ENCODE measurements at places on chromosomes 7 and 10. TPM values are rescaled to one million over a fixed set of nuclear protein-coding genes. Genes with fewer than 3 reads are reported as not detected.

GRCh38 chr7:133674079-133674763, 421.3 kb downstream of the EXOC4 start:
- no peaks in the 10 kb centered on the region for H3K36me3 ChIP-seq
- H3K4me3 ChIP-seq: no peak overlapping the region
- no peaks in the 10 kb centered on the region for H3K27me3 ChIP-seq
- DNase-seq: no peak

DNA sequence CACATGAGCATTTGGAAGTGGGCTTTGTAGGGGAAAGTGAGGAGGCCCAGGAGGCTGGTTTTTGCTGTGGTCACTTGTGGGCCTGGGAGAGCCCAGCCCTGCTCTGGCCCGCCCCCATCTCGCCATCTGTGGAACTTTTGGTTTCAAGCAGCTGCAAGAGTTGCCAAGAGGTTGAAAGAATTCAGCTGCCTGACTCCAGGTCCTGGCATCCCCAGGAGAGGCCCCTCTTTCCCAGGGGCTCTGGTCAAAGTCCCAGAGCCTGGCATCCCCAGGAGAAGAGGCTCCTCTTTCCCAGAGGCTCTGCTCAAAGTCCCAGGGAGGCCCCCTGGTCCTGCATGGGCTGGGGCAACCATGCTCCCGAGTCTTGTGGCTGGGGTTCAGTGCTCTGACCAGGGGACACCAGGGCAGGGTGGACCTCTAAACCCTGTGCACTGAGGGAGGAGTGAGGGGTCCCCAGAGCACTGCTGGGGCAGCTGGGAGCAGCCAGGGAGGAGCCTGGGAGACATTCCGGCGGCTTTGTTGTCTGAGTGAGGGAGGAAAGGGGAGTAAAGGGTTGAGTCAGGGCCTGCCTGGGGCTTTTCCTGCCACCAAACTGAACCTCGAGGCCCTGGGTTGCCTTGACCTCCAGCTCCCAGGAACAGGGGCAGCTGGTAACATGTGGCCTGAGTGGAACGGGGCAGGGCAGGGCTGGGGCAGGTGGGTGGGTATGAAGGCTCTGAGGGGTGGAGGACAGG, 27.7 kb upstream of the CSGALNACT2 start:
- peak; percentile 57 for DNase-seq
- H3K27me3 ChIP-seq: no peaks in the 10 kb centered on the region
- H3K4me1 ChIP-seq: peaks cover 10% of the 10 kb centered on the region
- H3K36me3 ChIP-seq: no peaks in the 10 kb centered on the region
- peak overlapping the region; percentile 36 for H3K27ac ChIP-seq

DNA sequence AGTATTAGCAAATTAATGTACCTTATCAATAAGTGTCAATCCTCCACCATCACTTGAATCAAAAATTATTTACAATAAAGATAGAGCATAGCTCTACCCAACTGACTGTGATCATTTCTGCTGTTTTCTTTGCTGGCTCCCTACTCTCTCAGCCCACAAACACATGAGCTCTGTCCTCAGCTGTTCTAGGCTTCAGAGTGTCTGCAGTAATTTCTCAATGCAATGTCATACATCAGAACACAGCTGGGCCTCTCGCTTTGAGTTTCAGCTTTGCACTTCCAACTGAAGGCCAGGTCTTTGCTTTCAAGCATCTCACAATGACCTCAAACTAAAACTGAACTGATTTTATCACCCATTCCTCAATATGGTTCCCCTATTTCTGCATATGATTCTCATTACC, 55.7 kb downstream of the RNF133 start:
- H3K27ac ChIP-seq: no peak overlapping the region
- DNase-seq: no peak
- no peaks in the 10 kb centered on the region for H3K27me3 ChIP-seq
- H3K36me3 ChIP-seq: no peaks in the 10 kb centered on the region
- no peak overlapping the region for H3K4me3 ChIP-seq

DPYSL4 gene
- 33.7 TPM for polyA plus RNA-seq

RSPH10B gene
- polyA plus RNA-seq: not detected

GRCh38 chr10:61183967-61184366, 240.0 kb upstream of the RHOBTB1 start:
- DNase-seq: no peak
- no peak overlapping the region for H3K4me3 ChIP-seq
- no peaks in the 10 kb centered on the region for H3K27me3 ChIP-seq
- H3K4me1 ChIP-seq: no peaks in the 10 kb centered on the region

DNA sequence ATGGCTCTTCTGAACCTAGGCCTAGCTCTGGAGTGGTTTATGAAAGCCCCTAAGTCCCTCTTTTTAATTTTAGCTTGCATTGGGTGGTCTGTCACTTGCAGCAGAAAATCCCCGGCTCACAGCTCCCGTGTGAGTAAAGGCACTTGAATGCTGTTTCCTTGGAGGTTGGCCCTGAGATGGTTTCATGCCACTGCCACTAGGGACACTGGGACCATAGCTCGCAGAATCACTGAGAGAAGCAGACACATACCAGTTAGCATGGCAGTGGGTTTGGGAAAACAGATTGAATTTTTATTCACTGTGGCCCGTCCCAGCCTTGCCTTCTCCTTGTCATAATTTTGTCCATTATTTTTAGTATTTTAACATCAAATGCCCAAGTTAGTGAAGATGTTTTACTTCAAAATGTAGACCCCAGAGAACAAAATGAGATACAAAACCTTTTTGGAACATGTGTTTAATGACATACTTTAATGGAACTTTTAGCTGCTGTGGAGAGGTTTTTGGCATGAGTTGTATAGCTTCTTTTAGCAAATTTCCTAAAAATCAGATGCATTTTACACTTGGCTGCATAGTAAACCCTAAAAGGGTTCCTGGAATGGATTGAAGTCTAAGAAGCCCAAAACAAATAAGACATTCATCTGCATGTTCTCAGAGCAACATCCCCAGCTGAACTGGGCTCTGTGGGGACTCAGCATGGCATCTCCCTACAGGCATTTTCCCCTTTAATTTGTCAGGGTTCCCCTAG, 259.7 kb upstream of the PITRM1 start:
- no peaks in the 10 kb centered on the region for H3K36me3 ChIP-seq
- H3K4me3 ChIP-seq: no peak overlapping the region
- H3K4me1 ChIP-seq: peaks cover 9% of the 10 kb centered on the region
- H3K27ac ChIP-seq: no peak overlapping the region
- no peak for DNase-seq

INPP5A gene
- 21.4 TPM for polyA plus RNA-seq

MALSU1 gene
- 54.4 TPM for polyA plus RNA-seq
